ENCODE measurements at places on chromosomes 13 and 19.

DNA sequence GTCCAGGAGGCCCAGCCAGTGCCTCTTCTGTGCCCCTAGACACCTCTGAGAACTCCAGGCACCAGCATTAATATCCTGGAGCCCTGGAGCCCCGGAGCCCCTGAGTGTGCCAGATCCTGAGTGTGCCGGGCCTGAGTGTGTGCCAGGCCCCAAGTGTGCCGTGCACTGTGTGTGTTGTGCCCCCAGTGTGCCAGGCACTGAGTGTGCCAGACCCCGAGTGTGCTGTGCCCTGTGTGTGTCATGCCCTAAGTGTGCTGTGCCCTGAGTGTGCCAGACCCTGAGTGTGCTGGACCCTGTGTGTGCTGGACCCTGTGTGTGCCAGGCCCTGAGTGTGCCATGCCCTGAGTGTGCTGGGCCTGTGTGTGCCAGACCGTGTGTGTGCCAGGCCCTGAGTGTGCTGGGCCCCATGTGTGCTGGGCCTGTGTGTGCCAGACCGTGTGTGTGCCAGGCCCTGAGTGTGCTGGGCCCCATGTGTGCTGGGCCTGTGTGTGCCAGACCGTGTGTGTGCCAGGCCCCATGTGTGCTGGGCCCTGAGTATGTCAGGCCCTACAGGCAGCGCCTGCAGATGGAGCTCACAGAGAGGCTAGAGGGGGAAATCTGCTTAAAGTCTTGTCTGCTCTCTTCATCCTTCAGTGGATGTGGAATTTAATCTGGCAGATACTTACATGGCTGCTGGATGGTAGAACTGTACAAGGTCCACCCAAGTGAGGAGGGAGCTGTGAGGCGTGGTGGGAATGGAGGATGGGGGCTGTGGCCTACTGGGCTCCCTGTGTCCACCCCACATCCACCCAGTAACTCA is 53.9 kb downstream of the C13orf46 start:
- DNase-seq: no peak

DNA sequence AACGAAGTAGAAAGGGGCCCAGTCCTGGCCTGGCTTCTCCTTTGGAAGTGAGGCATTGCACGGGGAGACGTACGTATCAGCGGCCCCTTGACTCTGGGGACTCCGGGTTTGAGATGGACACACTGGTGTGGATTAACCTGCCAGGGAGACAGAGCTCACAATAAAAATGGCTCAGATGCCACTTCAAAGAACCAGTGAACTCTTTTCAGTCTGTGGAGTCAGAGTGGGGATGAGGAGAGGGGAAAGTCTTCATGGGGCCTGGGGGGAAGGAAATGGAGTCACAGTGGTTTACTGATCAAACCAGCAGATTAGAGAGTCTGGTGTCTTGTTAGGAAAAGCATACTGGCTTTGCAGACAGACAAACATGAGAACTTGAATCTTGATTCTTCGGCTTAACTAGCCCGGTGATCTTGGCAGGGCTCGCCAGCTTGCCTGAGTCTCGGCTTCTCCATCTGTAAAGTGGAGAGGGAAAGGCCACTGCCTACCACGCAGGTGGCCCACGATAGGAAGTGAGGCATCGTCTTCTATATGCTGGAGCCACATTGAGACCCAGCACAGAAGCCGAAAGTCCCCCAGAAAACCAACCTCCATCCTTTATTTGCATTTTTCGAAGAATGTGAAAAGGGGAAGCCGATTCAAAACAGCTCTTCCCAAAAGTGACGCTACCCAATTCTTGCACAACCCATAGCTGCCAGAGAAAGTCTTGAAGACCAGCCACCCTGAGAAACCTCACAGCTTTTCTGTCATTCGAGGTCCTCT is at the start of gene FFAR1:
Gene FFAR1, plus strand, starts transcription at position 732 of the 759 bp plus-strand sequence. CDS start 3,650 bp downstream, outside the sequence.
- no peak for DNase-seq

GRCh38 chr19:1172353-1173158 is 1.5 kb downstream of the SBNO2 start:
- DNase-seq: peak; percentile 78

DNA sequence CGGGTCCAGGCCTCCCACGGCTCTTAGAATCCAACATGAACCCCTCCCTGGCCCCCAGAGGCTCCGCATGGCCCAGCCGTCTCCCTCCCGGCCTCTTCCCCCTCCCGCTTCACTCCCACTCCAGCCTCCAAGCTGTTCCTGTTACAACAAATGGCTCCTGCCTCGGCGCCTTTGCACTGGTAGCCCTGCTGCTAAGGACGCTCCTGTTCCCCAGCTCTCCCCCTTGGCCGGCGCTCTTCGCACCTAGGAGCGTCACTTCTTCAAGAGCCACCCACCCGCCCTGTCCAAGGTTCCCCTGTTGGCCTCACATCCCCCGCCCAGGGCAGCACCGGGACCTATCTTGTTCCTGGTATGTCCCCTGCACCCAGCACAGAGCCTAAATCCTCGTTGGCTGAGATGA is 9.4 kb downstream of the CCDC124 start:
- DNase-seq: no peak

DNA sequence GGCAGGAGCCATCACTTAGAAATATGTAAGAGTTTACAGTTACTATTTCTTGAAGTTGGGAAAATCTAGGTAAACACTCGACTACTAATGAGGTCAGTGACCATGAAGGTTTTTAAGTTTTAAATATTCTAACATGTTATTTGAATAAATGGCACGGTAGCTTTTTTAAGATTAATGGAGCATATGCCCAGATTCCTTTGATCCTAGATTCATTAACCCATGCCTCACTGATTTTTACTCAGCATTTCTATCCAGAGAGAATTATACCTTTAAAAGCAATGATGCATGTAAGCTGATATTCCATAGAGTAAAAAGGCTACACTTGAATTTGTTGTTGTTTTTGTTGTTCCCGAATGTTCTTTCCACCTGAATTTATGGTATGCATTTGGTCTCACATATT is 541.4 kb downstream of the DACH1 start:
- no peak for DNase-seq

GRCh38 chr19:7254590-7254989 is 39.6 kb downstream of the INSR start:
- DNase-seq: no peak

DNA sequence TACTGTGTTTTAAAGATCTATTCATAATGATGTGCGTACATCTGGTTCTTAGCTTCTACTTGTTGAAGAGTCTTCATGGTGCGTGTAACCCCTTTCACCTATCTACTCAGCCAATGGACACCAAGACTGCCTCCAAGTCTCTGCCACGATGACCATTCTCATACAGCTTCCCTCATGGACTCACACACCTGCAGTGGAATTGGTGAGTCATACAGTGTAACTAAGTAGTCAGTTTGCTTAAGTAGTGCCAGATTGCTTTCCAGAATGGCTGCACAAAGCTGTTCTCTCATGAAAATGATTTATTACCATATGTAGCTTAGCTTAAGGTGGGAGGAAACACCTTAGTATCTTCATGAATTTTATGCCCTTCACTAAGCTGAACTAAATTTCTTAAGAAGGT is 112.3 kb downstream of the AKAP11 start:
- no peak for DNase-seq

GRCh38 chr19:33788676-33789075 is 8.0 kb upstream of the KCTD15 start:
- no peak for DNase-seq

DNA sequence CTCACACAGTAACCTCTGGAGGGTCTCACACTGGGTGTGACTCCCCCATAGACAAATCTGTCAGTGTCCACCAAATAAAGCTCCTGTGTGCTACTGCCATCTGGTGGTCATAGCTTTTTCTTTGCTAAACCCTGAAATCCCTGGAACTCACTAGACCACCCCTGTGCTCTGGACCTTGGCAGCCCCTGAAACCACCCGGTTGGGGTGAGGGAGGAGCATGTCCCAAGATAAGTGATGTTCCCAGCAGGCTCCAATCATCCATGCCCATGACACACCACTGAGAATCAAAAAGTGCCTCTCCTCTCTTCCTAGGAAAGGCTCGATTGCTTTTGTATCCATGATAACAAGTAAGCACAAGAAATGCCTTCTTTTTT is 6.5 kb upstream of the HSD17B14 start:
- peak; percentile 52 for DNase-seq

GRCh38 chr13:56906909-56907308 is 233.8 kb upstream of the PRR20A start:
- DNase-seq: no peak

- DNase-seq: no peak
Observed at GRCh38 chr13:99702687-99703319, 201.5 kb downstream of the TM9SF2 start.

DNA sequence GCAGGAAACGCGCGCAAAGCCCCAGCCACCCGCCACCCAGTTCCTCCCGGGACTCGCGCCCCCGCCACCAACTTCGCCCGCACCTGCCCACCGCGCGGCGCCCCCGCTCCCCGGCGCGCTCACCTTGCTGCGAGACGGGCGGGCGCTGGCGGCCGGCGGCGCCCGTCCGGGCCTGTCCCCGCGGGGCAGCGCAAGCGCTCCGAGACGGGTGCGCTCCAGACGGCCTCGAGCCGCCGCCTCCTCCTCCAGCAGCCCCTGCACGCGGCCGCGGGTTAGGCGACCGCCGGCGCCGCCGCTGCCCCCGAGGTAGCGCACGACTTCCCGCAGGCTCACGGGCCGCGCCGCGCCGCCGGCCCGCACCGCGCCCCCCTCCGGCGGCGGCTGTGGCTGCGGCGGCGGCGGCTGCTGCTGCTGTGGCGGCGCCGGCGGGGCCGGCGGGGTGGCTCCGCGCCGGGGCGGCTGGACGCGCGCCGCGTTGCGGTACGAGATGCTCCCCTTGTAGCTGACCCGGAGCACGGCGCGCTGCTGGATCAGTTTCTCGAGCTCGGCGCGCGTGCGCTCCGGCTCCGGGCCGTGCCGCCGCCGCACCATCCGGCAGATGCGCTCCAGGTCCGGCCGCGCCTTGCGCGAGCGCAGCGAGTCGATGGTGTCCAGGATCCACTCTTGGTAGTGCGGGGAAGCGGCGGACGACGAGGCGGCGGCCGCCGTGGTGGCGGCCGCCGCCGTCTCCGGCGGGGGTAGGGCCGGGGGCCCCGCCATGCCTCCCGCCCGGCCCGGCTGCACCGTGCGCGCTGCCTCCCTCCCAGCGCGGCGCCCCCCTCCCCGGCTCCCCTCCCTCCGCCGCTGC is 666 bp downstream of the SAMD1 start:
- peak; percentile 61 for DNase-seq

DNA sequence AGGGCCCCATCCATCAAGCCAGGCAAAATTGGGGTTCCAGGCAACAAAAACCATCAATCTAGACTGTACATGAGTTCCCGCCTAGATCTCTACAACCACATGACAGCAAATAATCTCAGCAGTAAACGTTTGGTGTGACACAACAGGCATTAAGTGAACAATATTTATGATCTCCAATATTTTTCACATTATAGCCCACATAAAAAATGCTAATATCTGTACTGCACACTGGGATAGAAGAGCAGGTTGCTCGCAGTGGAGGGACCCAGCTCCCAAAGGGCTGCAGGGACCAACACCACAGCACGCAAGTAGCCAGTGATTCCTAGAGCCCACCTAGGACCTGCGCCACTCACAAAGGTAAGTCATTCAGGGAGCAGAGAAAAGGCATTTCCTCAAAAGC is 25.9 kb downstream of the LATS2 start:
- DNase-seq: no peak

DNA sequence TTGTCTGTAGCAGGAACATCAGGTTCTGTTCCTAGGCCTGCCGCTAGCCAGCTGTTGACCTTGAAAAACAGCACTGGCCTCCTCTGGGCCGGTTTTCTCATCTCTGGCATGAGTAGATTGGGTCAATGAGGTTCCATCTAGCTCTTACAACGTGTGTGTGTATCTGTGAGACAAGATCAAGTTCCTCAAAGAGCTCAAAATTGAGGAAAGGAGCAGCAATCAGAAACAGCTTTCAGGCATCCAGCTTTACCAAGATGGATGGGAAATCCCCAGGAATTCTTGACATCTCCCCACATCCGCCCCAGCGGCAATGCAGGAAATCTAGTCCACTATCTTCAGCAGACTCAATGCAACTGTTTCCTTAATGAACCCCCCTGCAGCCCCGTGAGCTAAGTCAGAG is 4.9 kb downstream of the FLT1 start:
- DNase-seq: peak; percentile 68

DNA sequence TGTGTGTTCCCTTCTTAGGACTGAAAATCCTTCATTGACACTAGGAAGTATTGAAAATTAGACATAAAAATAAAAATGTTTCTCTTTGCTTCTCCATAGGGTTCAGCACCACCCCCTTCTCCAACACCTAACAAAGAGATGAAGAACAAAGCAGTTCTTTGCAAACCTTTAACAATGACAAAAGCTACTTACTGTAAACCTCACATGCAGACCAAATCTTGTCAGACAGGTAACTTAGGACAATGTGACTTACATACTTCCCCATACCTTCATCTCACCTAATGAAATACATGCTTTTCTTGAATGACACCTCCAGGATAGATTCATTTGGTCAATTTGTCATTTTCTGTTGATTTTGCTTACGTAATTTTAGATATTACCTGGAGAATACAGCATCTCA is 99.9 kb downstream of the ZMYM2 start:
- DNase-seq: no peak

GRCh38 chr13:110289174-110289573 is 17.8 kb downstream of the COL4A1 start:
- DNase-seq: no peak

DNA sequence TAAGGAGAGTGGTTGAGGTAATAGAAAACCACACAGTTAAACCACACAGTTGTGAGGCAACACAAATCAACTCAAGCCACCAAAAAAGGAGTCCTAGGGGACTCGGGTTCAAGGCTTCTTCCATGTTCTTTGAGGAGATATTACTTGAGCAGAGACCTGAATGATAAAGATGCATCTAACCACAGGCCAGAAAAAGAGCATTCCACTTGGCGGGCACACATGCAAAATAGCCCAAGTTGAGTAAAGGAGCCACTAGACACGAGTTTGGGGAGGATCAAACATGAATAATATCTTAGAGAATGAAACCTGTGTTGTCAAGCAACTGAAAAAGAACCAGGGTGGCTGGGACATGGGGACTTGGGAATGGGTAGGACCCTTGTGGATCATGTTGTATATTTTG is 30.2 kb downstream of the NLRP4 start:
- no peak for DNase-seq

- DNase-seq: no peak
Observed at GRCh38 chr13:48315969-48316650, 12.6 kb downstream of the RB1 start.

DNA sequence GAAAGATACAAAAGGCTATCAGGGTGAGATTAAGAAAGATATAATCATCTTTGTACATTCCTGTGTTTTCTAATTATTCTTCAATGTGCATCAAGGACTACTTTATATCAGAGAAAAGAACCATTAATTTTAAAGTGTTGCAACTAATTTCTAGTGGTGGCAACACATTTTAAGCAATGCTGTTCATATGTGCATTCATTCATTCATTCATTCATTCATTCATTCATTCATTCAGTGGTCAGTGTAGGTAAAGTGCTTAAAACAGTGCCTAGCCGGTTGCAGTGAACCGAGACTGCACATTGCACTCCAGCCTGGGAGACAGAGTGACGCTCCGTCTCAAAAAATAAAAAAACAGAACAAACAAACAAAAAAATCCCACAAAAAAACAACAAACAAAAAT is 155.7 kb upstream of the ZNF536 start:
- DNase-seq: no peak
